ENCODE measurements at places on chromosomes 1 and 21.

DNA sequence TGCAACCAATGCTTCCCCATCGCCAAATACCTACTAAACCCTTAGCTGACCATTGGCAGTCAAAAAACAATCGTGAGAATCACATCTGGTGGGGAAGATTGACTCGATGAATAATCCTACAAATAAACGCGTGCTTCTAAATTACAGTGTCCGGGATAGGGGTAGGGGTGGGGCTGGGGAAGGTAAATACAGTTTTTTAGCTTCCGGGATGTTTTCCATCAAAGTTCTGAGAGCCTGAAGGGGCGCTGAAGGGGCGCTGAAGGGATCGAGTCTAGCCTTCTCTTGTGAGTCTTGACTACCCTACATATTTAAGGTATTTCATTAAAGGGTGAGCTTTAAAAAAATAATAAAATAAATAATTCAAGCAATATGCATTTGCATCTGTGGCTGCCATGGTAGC, 40.5 kb downstream of the RRAGC start:
- no peak for DNase-seq

DNA sequence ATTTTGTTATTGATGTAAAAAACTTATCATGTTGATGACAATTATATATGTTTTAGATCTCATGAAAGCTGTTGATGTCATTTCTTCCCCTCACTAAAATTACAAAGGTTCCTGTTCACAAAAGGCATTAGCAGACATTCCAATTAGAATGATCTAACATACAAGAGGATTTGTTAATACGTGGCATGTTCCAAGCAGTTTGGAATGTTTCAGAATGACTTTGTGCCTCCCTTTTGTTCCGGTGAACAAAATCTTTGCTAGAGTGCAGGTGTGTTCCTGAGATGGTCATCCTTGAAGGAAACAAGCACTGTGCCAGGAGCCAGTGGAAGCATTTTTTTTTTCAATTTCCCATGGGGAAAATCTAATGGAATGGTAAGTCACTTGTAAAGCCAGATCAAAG, 108.0 kb upstream of the KCTD3 start:
- DNase-seq = no peak

- no peak for DNase-seq
Measured at GRCh38 chr1:30661311-30661710, 62.1 kb downstream of the MATN1 start.

GRCh38 chr1:84436876-84437655, 38.8 kb downstream of the DNASE2B start:
- DNase-seq = no peak

GRCh38 chr1:203428981-203429599, 46.5 kb upstream of the PRELP start:
- no peak for DNase-seq

- DNase-seq = no peak
Measured at GRCh38 chr1:47761974-47762373, 235.2 kb downstream of the TRABD2B start.

- no peak for DNase-seq
Measured at GRCh38 chr1:230831771-230832170, 36.5 kb downstream of the C1orf198 start.

GRCh38 chr1:98437540-98437939, 224.0 kb upstream of the SNX7 start:
- DNase-seq = no peak

DNA sequence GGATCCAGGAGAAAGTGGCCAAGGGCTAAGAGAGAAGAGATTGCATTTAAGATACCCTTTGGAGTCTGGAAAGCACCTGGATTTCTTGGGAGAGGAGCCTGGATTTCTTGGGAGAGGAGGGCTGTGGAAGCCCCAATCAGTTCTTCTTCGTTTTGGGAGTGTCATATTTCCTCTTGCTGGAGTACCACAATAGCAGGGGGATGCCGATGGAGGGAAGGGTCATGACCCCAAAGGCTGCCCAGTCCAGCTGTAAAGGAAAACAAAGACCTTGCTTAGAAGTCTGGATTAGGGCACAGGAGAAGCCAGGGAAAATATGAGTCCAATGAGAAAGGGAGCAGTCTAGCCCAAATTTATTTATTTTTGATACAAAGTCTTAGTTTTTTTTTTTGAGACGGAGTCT, 11.3 kb downstream of the SSR2 start:
- no peak for DNase-seq

DNA sequence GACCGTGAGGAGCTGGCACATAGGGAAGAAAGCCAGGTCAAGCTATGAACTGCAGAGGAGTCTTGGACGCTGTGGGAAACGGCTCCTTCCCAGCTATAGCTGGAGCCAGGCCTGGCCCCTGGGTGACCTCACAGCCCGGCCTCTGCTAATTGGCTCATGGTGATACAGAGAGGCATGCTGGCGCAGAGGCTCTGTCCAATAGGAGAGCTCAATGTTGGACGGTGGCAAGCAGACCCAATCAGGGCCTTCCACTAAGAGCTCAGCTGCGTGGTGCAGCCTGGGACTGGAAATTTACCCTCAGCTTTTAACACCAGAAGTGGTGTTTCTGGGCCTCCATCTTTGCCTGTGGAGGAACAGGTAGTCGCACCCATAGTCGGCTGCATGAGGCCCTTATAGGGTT, 64.4 kb upstream of the GRHL3 start:
- no peak for DNase-seq

- no peak for DNase-seq
Measured at GRCh38 chr21:46059195-46059594, 38.7 kb upstream of the COL6A2 start.

DNA sequence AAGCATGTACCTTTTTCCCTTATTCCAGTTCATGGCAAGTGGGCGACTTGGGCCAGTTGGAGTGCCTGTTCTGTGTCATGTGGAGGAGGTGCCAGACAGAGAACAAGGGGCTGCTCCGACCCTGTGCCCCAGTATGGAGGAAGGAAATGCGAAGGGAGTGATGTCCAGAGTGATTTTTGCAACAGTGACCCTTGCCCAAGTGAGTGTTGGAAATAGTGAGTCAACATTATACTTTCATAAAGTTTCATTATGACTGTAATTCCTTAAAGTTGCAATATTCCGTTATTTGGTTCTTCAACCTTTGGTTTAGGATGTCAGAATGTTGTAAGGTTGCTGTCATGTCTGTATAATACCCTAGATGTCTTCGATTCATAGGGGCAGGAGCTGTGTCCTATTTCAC, 230.5 kb downstream of the TPR start:
- no peak for DNase-seq

- DNase-seq = peak; percentile 8
Measured at GRCh38 chr1:54549181-54549924, 1.3 kb downstream of the ACOT11 start.

- DNase-seq = no peak
Measured at GRCh38 chr1:84569216-84569615, 5.0 kb downstream of the CTBS start.

- DNase-seq = peak; percentile 30
Measured at GRCh38 chr1:110880708-110881374, 7.9 kb downstream of the CD53 start.

Data from urothelium cell line (cell line).